ENCODE measurements at places on chromosomes 2 and 18.

DNA sequence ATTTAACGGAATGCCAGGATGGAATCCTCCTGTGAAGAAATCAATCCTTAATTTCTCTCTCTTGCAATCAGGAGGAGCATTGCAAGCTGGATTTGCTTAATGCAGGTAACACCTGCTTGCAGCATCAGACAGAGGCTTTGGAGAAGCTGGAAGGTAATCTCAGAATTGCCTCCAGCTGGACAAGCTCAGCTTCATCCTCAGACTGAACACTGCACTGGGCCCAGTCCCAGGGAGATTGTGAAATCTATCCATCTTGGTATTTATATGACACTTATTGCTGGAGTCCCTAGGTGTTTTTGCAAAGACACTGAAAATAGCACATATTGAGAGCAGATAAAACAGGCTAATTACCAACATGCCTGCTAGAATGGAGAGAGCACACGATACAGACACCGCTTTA is 179.4 kb upstream of the SESTD1 start:
- no peak for DNase-seq

- DNase-seq = no peak
Observed at GRCh38 chr2:129912066-129912820, 67.2 kb upstream of the RAB6C start.

DNA sequence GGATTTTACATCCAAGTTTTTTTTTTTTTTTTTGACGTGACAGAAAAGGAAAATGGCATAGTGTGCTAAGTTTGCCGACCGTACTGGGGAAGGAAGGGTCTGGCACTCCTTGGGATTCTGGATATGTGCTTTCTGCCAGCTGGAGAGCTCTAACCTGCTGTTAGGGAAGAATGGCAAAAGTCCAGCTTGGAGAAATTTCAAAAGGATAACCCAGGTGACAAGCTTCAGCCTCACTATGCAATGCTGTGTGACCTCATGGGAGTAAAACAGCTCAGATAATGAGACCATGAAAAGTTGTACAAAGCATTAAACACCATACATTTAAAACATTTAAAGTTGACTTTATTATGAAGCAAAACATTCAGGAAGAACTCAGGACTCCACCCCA is 10.3 kb upstream of the GPR45 start:
- no peak for DNase-seq

- no peak for DNase-seq
Observed at GRCh38 chr2:150274108-150274507, 213.4 kb downstream of the RND3 start.

- DNase-seq = no peak
Observed at GRCh38 chr2:179021258-179021657, 28.7 kb downstream of the CCDC141 start.

- no peak for DNase-seq
Observed at GRCh38 chr2:71309-72035, 25.2 kb upstream of the FAM110C start.
